ENCODE measurements at places on chromosomes 12 and 14. TPM values are rescaled to one million over a fixed set of nuclear protein-coding genes. Genes with fewer than 3 reads are reported as not detected.

Gene SIVA1
- 68.7 TPM for total RNA-seq

Gene ACVRL1
- 65.2 TPM for total RNA-seq

Gene STAC3
- 2.7 TPM for total RNA-seq

Gene TESPA1
- 0.74 TPM for total RNA-seq

Gene GLT8D2
- total RNA-seq, result 7.5 TPM

Gene KRT83
- not detected for total RNA-seq

Gene SALL2
- total RNA-seq, result 3.3 TPM

Gene MIP
- total RNA-seq, result 0.50 TPM

Gene PRPF40B
- 14.3 TPM for total RNA-seq

Gene AGAP2
- 3.2 TPM for total RNA-seq

Gene TMPO
- 16.8 TPM for total RNA-seq

Gene CORO1C
- 109 TPM for total RNA-seq

Gene ADGRD1
- 254 TPM for total RNA-seq

Gene PMCH
- not detected for total RNA-seq

Gene LRIG3
- 7.3 TPM for total RNA-seq

Gene PCNX1
- 31.0 TPM for total RNA-seq

Data from left cardiac atrium (tissue), 4 donors.